ENCODE measurements at places on chromosomes 7 and 10. TPM values are rescaled to one million over a fixed set of nuclear protein-coding genes. Genes with fewer than 3 reads are reported as not detected.
A peak's percentile ranks its signal among the peaks of the same experiment; 100 is the strongest.

DNA sequence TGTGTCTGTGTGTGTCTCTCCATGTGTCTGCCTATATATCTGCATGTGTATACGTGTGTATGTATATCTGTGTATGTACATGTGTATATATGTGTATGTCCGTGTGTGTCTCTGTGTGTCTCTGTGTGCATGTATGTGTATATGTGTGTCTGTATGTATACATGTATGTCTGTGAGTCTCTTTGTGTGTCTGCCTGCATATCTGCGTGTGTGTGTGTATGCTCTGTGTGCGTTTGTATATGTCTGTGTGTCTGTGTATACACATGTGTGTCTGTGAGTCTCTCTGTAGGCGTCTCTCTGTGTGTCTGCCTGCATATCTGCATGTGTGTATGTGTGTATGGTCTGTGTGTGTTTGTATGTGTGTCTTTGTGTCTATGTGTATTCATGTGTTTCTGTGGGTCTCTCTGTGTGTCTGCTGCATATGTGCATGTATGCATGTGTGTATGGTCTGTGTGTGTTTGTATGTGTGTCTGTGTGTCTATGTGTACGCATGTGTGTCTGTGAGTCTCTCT, 23.7 kb upstream of the KLF6 start:
- no peak for DNase-seq

DNA sequence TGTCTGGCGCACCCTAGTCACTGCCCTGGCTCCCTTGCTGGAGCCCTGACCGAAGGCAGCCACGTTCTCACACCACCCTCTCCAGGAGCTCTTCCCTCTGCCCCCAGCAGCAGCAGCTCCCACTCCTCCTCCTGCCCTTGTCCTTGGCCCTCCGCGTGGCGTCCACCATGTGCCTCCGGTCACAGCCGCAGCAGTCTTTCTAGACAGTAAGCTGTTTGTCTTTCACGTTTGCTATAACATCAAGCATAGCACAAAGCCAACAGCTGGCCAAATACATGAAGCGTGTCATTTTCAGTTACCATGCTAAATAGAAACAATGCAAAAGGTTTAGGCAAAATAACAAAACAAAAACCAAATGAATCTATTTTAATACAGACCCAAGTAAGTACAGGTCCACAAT, 3.3 kb downstream of the PITRM1 start:
- no peak for DNase-seq

DNA sequence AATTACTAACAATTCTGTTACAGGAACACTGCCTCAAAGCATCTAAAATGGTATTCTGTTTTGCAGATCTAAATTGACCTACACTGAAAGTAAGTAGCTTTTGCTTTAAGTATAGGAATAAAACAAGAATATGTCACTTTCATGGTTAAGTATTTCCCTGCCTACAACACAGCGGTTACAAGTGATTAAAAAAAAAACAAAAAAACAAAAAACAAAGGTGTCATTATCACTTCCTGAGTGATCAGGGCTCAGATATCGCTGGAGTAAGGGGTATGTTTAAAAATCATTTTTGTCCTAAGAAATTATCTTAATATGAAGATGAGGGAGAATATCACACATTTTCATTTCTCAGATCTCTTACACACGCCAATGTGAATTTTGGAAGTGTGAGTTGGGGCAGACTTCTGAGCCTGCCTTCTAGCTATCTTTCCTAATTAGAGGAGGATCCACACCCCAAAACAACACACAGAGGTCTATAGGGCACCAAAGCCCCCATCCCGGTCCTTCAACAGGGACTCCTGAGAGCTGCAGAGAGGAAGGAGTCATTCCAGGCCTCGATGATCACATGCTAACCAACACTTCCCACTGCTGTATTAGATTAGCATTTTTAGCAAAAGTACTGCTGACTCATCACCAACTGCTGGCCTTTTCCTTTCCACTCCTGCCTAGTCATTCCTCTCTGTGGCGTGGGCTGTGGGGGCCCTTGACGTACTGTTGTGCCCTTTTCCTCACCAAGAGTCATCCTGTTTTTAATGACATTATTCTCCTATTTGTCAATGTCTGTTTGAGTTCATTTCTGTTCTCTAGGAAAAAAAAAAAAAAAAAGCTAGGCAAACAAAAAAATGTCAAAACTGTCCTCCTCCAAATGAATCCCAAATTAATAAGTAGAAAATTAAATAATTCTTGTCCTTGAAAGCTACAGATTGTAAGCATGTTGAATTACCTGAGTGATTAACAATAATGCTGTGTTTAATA, 31.2 kb downstream of the PRTFDC1 start:
- no peak for DNase-seq

GRCh38 chr7:95476904-95477594, 8.7 kb upstream of the ASB4 start:
- DNase-seq, result peak; percentile 57

DNA sequence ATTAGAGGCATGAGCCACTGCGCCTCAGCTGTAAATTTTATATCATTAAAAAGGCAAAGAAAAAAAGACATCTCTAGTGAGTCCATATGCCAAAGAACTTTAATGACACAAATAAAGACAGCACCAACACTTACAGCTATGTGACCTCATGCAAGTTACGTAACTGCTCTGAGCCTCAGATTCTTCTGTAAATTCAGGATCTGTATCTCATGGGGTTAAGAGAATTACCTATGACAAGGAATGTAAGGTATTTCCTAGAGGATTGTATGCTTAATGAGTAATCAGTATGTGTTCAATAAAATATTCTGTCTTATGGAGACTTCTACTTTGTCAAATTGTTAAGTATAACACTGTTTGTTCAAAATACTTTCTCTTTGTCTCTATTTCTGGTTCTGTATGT, 274.0 kb upstream of the GLI3 start:
- no peak for DNase-seq

DNA sequence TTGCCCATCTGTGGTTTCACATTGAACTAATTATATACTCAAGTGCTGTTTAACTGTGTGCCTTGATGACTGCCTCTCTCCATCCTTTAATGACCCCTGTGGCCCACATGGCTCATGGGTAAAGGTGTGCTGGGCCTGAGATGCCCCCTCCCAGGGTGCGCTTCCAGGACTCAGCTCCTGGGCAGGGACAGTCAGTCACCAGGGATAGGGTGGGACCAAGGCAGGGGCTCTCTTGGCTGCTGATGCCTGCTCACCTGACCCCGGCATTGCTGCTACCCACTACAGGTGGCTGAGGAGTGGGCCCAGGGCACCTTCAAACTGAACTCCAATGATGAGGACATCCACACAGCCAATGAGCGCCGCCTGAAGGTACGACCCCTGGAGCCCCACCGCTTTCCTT, 6.5 kb downstream of the ASL start:
- no peak for DNase-seq

DNA sequence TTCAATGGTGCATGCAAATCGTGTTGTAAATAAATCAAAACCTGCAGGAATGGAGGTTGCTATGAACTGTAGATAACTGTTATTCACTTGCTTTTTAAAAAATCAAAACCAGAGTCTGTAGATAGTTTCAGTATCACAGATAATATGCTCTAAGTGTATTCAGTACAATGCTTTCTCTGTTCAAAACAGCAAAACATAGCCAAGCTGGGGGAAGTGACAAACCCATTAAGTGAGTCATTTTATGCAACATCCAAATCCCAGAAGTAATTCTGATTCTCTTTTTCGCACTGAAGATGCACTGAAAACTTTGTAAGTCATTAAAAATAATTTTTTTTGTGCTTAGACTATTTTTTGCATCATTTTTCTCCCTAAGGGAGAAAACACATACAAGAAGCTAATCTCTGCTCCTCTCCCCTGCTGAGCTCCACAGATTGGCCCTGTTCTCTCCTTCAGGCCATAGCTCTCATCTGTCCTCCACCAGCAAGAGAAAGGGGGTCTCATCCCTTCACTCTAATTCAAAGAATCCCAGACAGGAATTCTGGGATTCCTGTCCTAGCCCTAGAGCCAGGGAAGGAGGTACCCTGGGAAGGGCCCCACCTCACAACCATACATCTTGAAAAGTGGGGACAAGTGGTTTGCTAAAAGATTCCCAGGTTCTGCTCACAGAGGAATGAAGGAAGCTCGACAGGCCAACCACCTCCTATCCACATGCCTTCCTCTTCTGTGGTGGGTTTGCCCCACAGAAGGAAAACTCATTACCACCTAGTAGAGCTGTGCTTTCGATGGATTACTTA, 4.9 kb downstream of the PRTFDC1 start:
- DNase-seq, result no peak

DNA sequence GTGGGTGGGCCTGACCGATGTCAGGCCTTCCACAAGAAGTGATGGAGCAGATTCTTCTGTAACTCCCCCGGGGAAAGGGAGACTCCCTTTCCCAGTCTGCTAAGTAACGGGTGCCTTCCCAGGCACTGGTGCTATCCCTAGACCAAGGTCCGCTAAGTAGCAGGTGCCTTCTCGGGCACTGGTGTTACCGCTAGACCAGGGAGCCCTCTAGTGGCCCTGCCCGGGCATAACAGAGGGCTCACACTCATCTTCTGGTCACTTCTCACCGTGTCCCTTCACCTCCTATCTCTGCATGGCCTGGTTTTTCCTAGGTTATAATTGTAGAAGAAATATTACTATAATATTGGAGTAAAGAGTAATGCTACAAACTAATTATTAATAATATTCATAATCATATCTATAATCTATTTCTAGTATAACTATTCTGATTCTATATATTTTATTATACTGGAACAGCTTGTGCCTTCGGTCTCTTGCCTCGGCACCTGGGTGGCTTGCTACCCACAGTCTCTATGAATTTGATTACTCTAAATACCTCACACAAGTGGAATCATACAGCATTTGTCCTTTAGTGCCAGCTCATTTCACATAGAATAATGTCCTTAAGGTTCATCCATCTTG, 1378.7 kb downstream of the XPNPEP1 start:
- peak; percentile 80 for DNase-seq

GRCh38 chr7:24862461-24862860, 105.2 kb upstream of the GSDME start:
- no peak for DNase-seq

GRCh38 chr7:55104712-55105433, 86.1 kb downstream of the EGFR start:
- DNase-seq, result no peak

DNA sequence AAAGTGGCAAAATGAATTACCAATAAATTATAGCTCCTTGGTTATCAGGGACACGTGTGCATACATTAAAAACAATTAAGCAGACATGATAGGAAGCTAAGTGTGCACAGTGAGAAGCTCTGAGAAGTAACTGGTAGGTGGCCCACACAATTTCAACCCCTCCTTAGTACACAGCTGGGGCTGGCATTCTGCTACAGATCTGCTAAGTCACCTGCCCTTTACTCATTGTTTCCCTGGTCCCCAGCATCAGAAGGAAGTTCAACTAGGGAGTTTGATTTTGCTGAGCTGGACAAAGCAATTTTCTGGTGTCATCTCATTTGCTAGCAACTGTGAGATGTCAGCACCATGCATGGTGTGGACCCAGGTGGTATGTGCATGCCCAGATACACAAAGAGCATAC, 424.1 kb upstream of the NPVF start:
- DNase-seq, result no peak

GRCh38 chr10:80532571-80532970, 5.1 kb upstream of the SH2D4B start:
- no peak for DNase-seq

DNA sequence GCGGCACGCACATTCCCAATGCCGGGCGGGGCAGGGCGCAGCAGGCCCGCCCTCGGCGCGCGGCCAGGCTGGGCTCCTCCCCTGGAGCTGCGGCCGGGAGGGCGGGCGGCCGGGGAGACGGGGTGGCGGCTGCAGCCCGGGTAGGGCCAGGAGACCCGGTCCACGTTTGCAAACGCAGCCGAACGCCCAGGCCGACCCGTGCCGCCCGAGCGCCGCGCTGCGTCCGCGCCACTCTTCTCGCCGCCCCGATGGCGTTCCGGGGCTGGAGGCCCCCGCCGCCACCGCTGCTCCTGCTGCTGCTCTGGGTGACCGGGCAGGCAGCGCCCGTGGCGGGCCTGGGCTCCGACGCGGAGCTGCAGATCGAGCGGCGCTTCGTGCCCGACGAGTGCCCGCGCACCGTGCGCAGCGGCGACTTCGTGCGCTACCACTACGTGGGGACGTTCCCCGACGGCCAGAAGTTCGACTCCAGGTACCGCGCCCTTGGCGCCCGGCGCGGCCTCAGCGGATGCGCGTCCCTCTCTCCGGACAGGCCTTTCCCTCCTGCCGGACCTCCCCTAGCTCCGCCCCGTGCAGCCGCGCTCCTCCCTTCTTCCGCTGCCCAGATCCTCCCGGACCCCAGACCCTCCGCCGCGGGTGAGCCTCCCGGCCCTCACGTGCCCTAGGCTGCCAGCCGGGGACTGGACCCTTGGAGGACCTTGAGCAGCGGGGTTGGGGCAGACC, at the start of gene FKBP9:
Gene FKBP9 (plus strand): TSS at position 115 of the 720 bp plus-strand sequence. CDS start 134 bp downstream, at position 249.
- DNase-seq, result peak; percentile 82

DNA sequence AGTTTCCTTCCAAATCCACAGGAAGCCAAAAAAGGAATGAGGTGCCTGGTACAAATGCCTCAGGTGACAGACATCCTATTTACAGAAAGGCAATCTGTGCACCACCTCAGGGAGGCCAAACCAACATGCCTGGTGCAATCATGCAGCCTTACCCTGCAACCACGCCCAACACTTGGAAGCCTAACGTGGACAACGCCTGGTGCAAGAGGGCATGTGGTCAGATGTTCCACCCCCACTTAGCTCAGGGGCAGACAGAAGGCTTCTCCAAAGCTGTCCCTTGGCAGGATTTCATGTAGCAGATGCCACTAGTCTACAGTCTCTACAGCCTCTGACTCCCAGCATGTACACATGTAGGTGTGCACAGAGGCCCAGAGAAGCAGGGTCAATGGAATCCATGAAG, 89.5 kb downstream of the KCNMA1 start:
- DNase-seq, result no peak

The HIBADH gene
- 15.4 TPM for total RNA-seq

The TAS2R41 gene
- not detected for total RNA-seq

The TAS2R4 gene
- 1.1 TPM for total RNA-seq

The ELOVL3 gene
- not detected for total RNA-seq

The SEMA3D gene
- 1.8 TPM for total RNA-seq

The PRSS37 gene
- total RNA-seq, result not detected

The CYP2C9 gene
- total RNA-seq, result not detected

The TSPAN15 gene
- 195 TPM for total RNA-seq

The MINPP1 gene
- 39.5 TPM for total RNA-seq

The CYP26C1 gene
- total RNA-seq, result 0.31 TPM
